Fibroblast of pulmonary artery (primary cell): ENCODE measurements at places on chromosomes 1 and 21.

GRCh38 chr1:23928789-23929188 is 15.6 kb upstream of the CNR2 start:
- no peak for DNase-seq

GRCh38 chr1:241715435-241715834 is 63.4 kb downstream of the WDR64 start:
- DNase-seq = no peak

DNA sequence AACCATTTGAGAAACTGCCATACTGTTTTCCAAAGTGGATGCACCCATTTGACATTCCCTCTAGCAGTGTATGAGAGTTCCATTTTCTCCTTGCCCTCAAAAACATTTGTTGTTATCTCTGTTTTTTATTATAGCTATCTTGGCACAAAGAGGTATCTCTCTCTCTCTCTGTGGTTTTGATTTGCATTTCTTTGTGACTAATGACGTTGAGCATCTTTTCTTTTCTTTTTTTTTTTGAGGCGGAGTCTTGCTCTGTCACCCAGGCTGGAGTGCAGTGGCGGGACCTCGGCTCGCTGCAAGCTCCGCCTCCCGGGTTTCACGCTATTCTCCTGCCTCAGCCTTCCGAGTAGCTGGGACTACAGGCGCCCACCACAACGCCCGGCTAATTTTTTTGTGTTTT is 17.4 kb upstream of the ZMYM6 start:
- DNase-seq = no peak

DNA sequence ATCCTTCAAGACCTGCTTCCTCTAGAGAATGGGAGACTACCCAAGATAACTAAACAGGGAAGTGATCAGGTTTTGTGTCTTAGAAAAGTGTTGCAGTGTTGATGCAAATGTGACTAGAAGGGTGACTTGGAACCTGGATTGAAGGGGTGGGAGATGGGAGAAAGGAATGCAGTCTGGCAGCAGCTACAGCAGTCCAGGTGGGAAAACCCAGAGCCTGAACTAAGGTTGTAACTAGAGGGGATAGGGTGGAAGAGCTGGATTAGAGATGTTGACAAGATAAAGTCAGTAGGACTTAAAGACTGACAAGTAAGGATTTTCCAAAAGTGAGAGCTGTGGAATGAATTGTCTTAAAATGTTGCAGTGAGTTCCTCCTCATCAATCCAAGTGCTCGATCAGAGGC is 7.1 kb upstream of the SHISA4 start:
- DNase-seq = no peak

- DNase-seq = no peak
Observed at GRCh38 chr1:5811419-5811818, 180.8 kb downstream of the NPHP4 start.

DNA sequence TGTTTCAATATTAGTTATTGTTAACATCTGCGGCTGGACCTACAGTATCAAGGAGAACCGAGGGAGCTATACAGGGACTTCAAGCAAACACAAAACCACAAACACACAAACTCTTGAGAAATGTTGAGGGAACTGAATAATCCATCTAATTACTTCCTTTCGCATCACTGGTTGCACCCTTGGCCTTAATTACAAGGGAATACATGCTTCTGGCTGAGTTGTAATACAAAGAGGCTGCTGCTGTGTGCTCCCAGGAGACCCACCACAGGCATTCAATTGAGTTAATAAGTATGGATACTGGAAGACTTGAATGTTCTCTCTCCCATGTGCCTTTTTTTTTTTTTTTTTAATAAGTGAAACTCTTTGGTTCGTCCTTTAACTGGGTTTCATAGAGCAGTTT is 16.8 kb upstream of the SMYD2 start:
- no peak for DNase-seq

DNA sequence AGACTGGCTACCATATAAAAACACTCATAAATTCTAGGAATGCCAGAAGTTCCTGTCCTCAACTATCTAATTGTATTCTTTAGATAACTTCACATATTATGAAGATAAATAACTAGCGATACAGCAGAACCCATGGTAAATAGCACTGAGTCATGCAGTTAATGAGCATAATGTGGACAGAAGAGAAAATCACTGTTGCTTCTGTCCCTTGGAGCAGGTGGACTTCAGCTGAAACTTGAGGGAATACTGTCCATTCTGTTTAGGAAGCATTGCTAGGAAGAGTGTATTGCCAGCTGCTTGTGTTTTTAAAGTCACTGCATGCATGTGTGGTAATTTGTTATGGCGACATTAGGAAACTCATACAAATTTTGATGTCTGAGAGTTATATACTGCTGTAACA is 854.4 kb downstream of the LTN1 start:
- peak; percentile 16 for DNase-seq

DNA sequence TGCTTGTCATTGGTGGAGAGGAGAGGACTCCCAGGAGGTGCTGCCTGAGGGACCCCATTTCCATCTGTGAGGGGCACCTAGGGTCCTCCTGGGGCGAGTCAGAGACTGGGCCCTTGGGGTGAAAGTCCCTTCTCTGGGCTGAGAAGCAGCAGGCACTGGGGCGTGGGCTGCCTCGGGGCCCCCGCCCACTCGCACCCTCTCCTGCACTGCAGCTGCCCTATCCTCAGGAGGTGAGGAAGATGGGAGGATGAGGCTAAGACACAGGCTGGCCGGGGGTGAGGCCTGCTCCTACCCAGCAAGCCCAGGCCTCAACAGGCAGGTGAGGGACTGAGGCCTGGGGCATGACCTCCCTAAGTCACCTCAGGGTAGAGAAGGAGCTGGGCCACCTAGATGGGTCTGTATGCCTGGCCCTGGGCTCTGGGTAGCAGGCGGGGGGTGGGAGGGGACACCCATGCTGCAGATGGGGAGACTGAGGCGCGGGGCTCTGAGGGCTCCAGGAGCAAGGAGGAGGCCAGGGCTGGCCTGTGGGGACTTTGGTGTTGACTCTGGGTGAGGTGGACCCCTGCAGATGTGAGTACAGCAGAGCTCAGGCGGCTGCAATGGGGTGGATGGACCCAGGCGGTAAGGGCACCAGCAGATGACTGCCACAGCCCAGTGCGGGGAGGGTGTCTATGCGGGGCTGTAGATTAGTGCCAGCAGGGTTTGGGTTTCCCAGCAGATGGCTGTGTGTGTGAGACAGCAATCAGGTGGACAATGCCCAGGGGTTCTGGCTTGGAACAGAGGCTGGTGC is 10.4 kb upstream of the ZNF669 start:
- no peak for DNase-seq

GRCh38 chr1:58768971-58769808 is 14.7 kb downstream of the JUN start:
- DNase-seq = peak; percentile 78

DNA sequence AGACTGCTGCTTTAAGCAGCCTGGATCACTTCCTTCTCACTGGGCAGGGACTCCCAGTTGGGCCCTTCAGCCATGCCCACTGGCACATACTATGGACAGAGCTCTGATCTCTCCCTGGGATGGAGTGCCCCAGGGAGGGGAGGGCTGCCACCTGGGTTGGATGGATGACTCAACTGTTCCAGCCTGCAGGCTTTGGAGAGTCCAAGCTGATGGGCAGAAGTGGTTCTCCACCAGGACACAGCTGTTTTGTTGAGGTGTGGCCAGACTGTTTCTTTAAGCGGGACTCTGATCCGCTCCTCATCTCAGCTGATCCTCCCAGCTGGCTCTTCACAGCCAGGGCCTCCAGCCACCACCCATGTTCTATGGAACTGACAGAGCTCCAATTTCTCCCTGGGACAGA is 166.9 kb downstream of the MAGI3 start:
- DNase-seq = no peak

DNA sequence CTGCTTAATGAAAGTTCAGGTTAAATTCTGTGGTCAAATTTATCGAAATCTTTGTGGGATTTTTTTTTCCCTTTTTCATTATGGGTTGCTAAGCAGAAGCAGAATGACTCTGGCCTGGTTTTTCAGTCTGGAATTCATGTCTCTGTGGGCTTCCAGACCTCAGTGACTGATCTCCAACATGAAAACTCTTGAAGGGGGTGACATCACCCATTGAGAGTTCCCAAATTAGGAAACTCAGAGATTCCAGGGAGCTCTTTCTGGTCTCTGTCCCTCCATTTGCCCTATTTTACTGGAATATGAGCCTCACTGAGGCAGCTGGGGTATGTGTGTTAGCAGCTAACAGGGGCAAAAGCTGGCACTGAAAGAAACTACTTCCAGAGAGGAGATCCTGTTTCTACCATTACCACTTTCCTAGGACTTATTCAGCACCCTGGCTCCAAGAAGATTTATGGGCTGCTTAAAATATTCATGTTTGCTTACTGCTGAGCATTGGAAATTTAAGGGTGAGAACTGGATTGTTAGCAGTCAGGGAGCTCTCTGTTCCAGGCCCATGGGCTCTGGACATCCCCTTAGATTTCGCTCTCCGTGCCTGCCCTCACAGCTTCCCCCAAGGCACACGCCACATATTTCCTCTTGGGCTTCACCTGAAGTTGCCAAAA is 203.4 kb upstream of the SPAG17 start:
- no peak for DNase-seq

DNA sequence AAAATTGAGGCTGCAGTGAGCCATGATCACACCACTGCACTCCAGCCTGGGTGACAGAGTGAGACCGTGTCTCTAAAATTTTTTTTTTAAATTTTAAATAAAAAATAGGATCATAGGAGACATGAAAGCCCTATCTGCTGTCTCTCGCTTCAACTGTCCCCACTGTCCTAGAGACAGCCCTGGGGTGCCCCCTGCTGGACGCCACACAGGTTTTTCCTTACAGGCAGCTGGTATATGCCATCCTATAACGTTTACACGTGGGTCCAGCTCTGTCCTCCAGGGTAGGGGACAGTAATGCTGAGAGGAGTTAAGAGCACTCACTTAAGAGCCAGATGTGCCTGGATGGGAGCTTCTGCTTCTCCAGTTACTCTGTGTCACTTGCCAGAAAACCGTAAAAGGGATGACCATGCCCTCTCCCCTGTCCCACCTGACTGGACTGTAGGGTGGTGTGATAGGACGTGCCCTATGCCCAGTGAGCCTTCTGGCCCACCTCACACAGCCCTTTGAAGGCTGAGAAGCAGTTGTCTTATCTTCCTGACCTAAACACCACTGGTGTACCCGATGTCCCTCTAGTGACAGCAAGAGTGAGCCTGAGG is 8.5 kb downstream of the FBXO2 start:
- peak; percentile 78 for DNase-seq

DNA sequence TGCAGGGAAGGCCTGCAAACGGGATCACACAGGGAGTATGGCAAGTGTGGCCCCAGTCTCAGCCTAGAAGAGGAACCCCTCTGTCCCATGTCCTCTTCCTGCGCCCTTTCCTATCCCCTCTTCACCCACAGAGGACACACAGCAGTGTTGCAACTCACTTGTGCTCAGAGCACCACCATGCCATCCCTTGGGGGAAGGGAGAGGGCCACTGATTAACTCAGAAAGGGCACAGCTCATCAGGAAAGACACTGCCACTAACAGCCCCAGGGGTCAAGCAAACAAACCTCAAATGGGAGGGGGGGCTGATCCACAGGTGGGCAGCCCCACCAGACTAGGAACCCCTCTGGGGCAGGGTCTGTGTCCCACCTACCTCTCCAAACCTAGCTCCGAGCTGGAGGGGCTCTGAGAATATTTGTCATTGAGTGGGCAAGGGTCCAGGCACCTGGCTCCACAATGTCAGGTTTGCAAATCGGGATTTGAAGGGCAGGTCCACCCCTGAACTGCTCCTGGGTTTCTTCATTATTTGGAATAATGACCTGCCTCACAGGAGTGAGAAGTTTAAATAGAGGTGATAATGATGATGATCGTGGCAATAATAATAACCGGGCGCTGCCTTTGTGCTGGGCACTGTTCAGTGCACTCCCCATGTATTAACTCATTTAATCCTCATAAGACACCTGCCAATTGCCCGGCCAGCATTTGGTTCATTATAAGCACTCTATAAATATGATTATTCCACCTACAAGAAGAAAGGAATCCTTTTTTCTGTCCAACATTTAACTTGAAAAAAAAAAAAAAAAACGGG is 1.0 kb downstream of the ALDH4A1 start:
- DNase-seq = no peak

DNA sequence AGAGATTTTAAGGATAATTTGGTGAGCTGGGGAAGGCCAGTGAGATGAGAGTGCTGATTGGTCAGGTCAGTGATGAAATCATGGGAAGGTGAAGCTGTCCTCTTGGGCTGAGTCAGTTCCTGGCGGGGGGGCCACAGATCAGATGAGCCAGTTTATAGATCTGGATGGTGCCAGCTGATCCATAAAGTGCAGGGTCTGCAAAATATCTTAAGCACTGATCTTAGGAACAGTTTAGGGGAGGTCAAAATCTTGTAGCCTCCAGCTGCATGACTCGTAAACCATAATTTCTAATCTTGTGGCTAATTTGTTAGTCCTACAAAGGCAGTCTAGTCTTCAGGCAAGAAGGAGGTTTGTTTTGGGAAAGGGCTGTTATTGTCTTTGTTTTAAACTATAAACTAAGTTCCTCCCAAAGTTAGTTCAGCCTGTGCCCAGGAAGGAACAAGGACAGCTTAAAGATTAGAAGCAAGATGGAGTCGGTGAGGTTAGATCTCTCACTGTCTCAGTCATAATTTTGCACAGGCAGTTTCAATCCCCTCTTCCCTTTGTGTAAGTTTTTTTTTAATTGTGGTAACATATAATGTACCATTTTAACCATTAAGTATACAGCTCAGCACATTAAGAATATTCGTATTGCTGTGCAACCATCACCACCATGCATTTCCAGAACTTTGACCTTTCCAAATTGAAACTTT is 39.4 kb downstream of the PTAFR start:
- DNase-seq = peak; percentile 18

DNA sequence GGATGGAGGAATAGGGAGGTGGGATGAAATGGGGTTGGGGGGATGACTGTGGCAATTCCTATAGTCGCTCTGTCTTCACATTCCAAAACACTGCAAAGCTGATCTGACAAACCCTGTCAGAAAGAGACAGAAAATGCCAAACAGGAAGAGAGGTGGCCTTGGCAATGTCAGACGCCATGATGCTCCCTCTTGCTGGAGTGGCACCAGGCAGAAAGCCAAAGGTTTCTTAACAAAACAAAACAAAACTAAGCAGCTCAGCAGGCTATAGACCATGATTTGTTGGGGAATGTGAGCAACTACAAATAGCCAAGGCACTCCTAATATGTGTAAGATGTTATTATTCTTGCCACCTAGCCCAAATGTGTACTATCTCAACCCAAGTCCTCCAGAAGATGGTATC is 42.9 kb upstream of the PLA2G2C start:
- DNase-seq = no peak
